NCI-H187 (cell line): ENCODE measurements at places on chromosomes 6 and 20.

DNA sequence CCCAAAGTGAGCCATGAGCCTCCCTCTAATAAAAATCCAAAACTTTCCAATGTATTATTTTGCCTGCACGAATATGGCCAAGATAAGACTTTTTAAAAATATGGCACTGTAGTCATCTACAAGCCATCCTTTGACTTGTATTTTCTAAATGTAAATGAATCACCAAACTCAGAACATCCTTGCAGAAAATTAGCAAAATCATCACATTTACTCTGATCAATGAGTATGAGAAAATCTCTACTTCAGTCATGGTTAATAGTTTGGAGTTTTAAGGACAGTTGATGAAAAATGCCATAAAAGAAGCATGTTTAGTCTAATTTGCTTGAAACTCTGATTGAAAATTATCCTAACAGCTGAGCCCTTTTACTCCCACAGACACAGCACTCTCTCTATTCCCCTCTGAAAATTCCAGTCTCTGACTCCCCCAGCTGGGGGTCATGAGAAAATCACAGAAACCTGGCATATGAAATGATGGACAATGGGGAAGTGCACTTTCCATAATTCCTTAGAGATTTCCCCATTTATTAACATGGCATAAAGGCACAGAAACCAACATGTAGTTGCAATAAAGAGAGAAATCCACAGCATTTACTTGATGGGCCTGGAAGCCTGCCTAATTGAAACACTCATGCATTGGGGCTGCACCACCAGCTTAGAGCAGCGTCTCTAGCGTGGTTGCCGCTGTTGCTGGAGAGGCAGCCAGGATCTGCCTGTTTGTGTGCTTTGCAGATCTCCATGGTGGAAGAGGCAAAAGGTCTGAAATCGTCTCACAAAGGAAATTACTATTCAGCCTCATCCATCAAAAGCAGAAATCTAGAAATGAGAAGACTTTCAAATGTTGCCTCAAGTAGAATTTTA is 214.0 kb downstream of the WDR27 start:
- no peak for DNase-seq

DNA sequence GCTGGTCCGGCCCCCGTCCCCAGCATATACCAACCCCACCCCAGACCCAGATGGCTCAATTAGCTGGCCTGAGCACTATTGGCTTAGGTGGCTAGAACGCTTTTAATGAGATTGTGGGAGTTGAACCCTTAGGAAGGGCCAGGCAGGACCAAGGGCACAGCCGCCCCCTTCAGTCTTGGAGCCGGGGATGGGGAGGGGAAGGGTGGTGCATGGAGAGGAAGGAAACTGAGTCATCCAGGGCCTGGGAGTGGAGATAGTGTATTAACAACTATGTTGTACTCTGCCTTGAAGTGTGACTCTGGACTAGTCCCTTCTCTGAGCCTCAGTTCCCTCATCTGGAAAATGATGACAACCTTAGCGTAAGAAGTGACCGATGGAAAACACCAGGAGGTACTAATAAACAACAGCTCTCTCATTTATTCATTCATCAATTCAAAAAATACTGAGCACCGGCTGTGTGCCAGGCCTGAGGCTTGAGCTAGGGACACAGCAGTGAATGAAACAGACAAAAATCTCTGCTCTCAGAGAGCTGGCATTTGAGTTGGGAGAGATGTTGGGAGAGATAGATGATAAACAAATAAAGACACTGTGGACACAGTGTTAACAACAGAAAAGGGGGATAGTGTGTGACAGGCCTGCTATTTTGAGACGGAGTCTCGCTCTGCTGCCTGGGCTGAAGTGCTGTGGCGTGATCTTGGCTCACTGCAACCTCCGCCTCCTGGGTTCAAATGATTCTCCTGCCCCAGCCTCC is 11.5 kb downstream of the PEDS1 start:
- DNase-seq = no peak

GRCh38 chr20:49983123-49983847 is 505 bp downstream of the SNAI1 start:
- DNase-seq = no peak

GRCh38 chr6:25619217-25619616 is 32.8 kb upstream of the SCGN start:
- no peak for DNase-seq

GRCh38 chr6:170186006-170186935 is 104.6 kb downstream of the DLL1 start:
- DNase-seq = no peak
